Activated CD4-positive, alpha-beta T cell treated with anti-CD3 and anti-CD28 coated beads, Interleukin-2, Interleukin-6, amounts not matched to agents 100 ng/mL and 50 ng/mL, durations not matched to agents 16 hours and 8 hours (primary cell): ENCODE measurements at places on chromosomes 1 and 21.
A peak's percentile ranks its signal among the peaks of the same experiment; 100 is the strongest.

DNA sequence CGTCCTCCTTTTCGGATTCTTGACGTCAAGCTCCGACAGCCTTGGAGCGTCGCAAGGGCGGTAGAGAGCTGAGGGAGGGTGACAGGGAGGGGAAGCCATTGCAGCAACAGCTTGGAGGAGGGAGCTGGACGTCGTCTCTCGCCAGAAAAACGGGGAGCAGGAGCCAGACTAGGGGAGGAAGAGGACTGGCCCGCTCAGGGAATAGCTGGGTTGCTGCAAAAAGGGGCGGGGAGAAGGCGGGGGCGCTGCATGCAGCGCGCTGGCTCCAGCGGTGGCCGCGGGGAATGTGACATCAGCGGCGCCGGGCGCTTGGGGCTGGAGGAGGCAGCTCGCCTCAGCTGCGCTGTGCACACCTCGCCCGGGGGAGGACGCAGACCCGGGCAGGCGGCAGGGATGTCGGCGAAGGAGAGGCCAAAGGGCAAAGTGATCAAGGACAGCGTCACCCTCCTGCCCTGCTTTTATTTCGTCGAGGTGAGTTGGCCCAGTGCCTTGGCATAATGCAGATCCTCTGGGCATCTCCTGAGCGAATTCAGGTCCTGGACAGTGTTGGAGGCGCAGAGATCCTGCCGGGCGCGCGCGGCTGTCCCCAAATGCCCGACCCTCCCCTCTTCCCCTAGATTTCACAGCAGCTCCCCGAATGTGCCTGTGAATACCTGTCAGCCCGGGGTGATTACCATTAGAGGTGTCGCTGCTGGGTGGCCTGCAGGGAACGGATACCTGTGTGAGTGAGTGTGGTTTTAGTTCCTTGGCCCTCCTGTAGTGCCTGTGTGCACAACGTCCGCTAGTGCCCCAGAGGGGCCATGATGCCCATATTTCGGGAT lies at the start of gene PLPPR4:
PLPPR4 (plus strand) TSS at position 292 of the 821 bp plus-strand sequence; CDS start at position 394, 102 bp downstream.
- peak; percentile 4 for DNase-seq

DNA sequence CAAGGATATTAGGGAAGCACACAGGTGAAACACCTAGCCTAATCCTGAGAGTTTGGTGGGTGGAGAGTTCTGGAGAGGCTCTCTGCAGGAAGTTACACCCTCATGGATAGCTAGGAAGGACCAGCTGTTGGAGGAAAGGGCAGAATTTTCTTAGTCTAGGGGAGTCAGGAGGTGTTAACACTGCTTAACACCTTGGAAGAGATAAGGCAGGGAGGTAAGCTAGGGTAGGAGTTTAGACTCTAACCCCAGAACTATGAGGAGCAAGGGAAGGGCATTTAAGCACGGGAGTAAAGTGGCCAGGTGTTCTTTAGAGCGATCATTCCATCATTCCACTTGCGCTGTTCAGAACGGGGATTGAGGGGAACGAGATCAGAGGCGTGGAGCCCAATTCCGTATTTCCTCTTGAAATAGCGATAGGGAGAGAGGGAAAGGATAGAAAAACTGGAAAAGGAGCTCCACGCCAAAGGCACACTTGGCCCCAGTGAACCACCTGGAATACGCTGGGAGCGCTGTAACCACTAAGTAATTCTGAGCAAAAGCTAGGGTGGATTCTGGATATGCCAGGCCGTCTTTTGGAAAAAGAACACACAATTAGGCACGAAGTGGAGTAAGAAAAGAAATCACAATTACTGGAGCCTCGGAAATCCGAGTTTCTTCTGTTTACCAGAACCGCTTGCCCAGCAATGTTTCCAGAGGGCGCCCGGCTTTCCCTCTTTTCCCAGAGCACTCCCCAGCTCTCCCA lies 1.5 kb upstream of the GPR137B start:
- DNase-seq, result no peak

DNA sequence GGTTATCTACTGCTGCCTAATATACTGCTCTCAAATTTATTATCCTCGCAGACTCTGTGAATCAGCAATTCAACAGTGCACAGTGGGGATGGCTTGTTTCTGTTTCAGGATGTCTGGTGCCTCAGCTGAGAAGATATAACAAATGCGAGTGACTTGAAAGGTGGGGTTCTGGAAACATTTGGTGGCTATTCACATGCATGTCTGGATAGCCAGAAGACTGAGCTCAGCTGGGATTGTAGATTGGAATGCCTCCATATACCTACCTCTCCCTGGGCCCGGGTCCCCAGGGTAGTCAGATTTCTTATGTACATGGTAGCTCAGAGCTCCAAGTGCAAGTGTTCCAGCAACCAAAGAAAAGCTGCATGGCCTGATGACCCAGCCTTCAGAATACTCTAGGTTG lies 176.3 kb downstream of the IER5 start:
- no peak for DNase-seq

DNA sequence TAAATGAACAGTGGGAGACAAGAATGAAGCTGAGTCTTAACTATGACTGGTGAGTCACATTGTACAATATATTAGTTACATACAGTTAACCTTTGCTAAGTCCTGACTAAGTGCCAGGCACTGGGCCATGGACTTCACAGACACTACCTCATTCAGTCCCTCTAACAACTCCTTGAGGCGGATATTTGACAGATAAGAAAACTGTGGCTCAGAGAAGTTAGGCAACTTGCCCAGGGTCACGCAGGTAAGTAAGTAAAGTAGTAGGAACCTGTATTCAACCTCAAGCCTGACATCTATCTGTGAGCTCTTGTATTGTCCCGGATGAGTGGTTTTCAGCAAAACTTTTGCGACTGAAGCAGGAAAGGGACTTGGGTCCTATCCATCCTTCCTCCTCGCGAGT lies 62.1 kb downstream of the GNG12 start:
- no peak for DNase-seq

DNA sequence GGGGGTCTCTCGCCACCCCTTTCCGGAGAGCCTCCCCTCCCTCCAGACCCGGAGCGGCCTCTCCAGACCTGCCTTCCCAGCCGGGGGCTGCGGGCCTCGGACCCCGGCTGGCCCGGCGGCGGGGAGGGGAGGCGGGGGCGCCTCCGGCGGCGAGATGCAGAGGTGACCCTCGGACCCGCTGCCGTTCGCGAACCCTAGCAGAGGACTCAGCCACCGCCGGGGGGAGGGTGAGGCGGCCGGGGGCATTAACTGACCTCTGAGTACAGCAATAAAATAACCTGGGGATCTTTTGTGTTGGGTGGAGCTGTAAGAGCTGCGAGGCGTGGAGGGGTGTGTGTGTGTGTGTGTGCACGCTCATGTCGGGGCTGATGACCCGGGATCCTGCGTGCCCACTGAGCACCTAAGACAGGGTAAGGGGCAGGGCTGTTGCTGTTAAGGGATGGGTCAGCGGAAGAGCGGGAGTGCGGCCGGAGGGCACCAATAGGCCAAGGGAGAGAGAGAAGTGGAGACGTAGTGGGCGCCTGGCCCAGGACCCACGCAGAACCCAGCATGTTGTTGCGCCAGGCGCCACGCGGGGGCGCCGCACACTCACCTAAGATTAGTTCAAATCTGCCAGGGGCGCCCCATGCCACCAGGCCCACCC lies 6.3 kb downstream of the HAPLN2 start:
- DNase-seq, result peak; percentile 66

- DNase-seq, result no peak
Measured at GRCh38 chr1:248759644-248760043, 4.1 kb upstream of the LYPD8 start.

- DNase-seq, result no peak
Measured at GRCh38 chr1:21297975-21298374, 7.7 kb upstream of the ECE1 start.

GRCh38 chr1:2596530-2597333 lies 10.2 kb downstream of the PRXL2B start:
- no peak for DNase-seq

GRCh38 chr1:46522184-46522968 lies 29.1 kb downstream of the KNCN start:
- DNase-seq, result peak; percentile 87

GRCh38 chr21:29084372-29084771 lies 10.9 kb upstream of the CCT8 start:
- no peak for DNase-seq

- DNase-seq, result peak; percentile 85
Measured at GRCh38 chr1:234488054-234489006, 9.4 kb upstream of the TARBP1 start.

DNA sequence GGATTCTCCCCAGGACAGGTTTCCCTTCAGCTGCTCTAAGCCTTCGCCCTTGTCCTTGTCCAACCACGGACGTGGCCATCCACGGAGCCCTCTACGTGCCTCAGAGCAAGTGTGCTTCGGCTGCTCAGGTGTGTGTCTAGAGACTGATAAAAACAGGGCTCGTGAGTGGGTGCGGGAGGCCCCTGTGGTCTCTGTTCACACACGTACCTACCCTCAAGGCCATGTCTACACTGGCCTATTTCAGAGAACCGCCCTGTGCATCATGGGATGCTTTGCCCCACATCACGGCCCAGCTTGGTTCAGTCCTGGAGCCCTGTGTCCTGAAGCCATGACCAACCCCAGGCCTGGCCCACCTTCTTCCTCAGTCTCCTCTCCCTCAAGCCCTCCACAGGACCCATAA lies 24.6 kb upstream of the RUNX3 start:
- no peak for DNase-seq

DNA sequence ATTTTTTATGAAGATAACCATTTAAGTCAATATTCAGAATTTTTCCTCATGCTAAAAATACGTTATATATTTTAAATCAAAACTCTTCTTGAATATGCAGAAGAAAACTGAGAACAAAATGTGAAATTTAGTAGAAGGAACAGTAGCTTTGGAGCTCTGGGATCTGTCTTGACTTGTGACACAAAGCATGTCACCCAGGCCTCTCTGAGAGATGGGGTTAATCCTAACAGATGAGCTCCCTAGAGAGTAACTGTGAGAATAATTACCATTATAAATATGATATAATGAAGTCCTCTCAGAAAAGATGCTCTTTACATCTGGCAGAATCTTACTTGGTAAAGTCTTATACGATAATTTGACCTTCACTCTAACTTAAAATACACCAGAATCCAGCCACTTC lies 272.0 kb downstream of the PTPRC start:
- DNase-seq, result no peak

- no peak for DNase-seq
Measured at GRCh38 chr21:43884861-43885417, 19.9 kb downstream of the AGPAT3 start.

DNA sequence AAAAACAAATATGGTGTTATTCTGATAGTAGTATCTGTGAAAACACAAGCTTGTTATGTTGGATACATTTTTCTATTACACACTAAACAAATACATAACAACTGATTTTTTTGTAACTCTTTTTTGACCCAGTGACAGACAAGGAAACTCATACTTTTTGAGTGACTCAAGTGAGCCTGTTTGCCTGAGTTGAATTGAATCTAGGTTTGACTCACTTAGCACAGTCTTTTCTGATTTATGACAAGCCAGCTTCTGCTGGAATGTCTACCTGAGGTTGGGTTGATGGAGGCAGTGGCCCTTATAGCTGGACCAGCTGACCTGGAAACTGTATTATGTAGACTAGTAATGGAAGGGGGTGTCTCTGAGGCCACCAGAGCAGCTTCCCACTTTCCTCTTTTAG lies 4.2 kb upstream of the CLCA4 start:
- no peak for DNase-seq

GRCh38 chr1:36512842-36513241 lies 30.1 kb upstream of the CSF3R start:
- no peak for DNase-seq

- no peak for DNase-seq
Measured at GRCh38 chr1:17561561-17561985, 22.1 kb downstream of the ARHGEF10L start.

DNA sequence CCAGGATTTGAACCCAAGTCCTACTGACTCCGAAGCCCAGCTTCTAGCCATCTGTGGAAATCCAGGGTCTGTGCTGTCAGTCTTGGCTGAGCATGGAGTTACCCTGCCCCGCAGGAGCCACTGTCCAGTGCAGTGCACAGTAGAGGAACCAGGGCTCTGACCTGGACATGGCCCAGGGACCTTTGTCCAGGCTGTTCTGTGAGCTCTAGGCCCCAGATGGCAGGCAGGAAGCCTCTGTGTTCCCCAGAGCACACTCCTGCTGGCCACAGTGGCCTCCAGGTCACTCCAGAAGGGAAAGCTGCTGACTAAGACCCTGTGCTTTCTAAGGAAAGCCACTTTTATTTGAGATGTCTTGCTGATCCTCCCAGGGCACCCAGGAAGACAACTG lies 13.8 kb downstream of the S100A7A start:
- DNase-seq, result no peak

- no peak for DNase-seq
Measured at GRCh38 chr1:242055749-242056320, 56.9 kb upstream of the MAP1LC3C start.

GRCh38 chr1:8520483-8520966 lies 202.6 kb downstream of the SLC45A1 start:
- no peak for DNase-seq

- DNase-seq, result no peak
Measured at GRCh38 chr1:228937851-228938536, 202.7 kb downstream of the RHOU start.

DNA sequence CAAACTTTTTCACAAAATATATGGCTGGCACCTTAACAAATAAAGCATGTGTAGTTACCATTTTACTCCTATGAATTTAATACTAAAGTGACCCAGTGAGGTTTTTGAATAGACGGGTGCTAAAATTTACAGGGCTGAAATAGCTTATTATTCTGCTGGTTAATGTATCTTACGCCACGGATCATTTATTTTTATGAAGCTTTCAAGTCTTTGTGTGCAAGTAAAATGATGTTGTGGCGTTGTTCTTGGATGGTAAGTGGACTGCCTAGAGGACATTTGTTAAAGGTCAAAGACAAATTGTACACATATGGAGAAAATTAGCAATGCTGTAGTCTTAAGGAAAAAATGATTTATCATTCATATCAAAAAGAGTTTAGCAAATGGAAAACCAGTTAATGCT lies 22.8 kb downstream of the INSL5 start:
- no peak for DNase-seq

DNA sequence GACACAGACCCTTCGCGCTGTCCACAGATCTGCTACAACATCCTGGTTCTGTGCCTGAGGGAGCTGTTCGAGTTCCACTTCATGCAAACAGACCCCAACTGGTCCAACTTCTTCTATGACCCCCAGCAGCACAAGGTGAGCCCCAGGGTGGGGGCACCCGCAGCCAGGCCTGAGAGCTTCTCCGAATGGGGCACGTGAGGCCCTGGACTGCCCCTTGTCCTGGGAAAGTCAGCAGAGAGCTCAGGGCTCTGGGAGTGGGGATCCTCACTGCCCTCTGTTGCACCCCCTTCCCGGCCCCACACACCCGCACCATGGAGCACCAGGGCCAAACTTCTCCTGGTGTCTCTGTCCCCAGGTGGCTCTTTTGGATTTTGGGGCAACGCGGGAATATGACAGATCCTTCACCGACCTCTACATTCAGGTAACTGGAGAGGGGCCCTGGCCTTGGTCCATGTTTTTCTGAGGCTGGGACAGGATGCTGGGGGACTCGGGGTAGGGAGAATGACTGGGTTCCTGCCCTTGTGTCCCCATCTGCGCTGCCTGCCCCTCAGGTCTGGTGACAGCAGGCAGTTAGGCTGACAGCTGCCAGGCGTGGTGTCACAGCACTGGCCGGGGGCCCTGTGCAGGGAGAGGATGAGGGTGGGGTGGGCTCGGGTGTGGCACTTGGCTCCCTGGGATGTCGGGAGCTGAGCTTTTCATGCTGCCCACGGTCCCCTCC lies 44.6 kb downstream of the COQ8A start:
- no peak for DNase-seq
